KBM-7 (cell line): ENCODE measurements at places on chromosomes 6 and 20.

DNA sequence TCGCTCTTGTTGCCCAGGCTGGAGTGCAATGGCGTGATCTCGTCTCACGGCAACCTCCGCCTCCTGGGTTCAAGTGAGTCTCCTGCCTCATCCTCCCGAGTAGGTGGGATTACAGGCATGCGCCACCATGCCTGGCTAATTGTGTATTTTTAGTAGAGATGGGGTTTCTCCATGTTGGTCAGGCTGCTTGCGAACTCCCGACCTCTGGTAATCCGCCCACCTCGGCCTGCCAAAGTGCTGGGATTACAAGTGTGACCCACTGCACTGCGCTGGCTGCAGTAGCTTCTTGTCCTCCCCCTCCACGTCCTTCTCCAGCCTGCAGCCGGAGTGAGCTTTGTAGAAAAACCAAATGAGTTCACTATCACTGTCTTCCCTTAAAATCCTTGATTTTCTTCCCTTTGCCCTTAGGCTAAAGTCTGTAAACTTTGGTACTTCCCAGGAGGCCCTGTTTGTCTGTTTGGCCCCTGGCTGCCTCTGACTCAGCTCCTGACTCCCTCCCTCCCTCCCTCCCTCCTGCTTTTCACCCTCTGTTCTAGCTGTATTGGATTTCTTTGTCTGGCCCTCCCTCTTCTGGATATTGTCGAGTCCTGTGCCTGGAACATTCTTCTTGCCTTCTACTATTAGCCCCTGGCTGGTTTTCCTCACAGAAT is 12.9 kb downstream of the PARD6B start:
- no peak for DNase-seq

- peak; percentile 5 for DNase-seq
Measured at GRCh38 chr6:155418017-155418761, 37.5 kb downstream of the NOX3 start.

DNA sequence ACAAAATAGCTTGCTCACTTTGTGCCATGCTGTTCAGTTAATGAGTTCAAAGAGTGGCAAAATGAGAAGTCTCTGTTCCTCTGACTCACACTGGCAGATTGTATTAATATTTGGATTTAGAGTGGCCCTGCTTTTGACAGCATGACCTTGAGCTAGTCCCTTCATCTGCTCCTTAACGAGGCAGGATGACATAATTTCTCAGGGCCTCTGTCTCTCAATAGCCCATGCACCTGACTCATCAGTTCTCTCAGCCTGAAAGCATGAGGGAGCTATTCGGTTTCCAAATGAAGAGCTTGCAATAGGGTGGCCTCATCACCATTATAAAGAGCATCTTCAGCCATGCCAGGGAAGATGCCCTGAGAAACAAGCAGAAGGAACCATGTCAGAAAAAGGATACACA is 38.2 kb downstream of the CAP2 start:
- DNase-seq, result no peak

DNA sequence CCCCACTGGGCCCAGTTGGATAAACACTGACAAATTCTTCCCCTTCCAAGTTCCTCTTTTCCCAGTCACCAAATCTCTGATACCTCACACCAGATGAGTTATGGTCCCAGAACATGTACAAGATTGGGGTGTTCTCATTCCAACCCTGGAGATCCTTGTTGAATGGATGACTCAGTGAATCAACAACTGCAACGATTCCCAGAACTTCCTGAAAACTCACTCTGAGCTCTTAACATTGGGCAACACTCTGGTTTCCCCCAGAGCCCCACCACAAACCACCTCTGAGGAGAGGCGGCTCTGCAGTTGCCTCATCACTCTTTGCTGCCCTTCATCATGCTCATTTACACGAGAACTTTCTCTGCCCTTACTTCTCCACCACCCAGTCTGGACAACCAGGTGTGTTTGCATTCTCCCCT is 115.2 kb downstream of the MRPL14 start:
- DNase-seq, result peak; percentile 90

GRCh38 chr6:97294451-97294850 is 11.4 kb upstream of the MMS22L start:
- DNase-seq, result no peak

DNA sequence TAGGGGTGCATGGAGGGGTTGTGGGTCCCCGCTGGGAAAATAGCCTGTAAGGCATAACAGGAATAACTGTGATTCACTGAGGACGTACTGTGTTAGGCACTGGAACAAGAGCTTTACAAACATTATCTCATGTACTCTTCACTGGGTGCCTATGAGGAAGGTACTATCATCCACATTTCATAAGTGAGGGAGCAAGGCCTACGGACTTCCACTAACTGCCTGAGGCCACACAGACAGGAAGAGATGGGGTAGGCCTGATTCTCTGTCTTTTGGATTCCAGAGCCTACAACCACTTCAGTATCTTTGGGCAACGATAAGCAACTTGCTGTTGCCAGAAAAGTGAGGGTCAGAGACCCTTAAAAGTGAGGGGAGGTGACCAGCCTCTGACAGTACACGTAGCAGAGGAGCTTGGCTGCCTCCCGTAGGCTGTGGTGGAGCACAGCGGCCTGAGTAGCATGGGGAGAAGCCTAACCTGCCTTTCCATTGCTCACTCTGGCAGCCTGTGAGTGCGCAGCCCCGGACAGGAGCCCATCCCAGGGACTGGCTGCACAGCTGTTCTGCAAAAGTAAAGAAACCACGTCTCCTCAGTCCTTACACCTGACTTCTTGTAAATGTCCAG is 30.4 kb downstream of the PSMB1 start:
- DNase-seq, result peak; percentile 32

DNA sequence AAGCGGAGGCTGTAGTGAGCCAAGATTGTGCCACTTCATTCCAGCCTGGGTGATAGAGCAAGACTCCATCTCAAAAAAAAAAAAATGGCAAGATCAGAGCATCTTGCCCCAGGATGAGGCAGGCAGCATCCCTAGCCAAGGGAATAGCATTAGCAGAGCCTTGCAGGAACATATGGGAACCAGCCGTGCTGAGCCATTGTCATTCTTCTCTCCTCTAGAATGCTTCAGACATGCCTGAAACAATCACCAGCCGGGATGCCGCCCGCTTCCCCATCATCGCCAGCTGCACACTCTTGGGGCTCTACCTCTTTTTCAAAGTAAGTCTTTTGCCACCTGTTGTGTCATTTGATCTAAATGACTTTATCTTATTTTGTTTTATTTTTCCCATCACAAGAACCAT is 13.0 kb downstream of the HM13 start:
- DNase-seq, result no peak

DNA sequence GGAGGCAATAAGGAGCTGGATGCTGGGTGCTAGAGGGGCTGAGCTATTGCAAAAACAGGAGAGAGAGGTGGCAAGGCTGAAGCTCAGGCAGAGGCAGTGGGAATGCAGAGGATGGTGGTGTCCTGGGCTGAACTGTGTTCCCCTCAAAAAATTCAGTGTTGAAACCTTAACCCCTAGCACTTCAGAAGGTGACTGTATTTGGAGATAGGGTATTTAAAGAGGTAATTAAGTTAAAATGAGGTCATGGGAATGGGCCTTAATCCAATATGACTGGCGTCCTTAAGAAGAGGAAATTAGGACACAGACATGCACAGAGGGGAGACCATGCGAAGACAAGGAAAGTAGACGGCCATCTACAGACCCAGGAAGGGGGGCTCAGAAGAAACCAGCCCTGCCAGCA is 11.5 kb upstream of the MMP9 start:
- no peak for DNase-seq
